Activated CD4-positive, alpha-beta T cell treated with anti-CD3 and anti-CD28 coated beads, Interleukin-2, amount 50 U/mL, for 16 hours (primary cell): ENCODE measurements at places on chromosomes 1 and 21.

DNA sequence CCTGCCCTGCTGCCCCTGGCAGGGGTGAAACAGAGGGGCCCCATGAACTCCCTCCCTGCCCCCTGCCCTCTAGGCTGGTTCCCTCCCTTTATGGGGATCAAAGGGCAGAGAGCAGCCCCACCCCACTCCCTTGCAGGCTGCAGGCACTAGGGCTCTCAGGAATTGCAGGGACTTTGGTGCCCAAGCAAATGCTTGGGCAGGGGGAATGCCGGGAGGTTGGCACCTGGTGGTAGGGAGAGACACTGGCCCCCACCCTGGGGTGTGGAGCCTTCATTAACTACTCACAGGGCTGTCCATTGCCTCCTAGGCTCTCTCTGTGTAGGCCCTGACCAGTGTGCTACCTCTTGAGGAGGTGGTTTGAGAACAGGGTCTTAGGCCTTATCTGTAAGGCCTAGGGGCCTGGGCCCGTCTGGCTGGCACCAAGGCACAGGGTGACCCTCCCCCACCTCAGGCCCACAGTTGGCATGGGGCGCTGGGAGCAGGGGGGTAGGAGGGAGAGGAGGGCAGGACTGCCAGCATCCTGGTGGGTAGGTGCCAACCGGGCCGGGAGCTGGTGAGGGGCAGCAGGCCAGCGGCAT lies 4.7 kb downstream of the ZBTB7B start:
- DNase-seq: no peak

DNA sequence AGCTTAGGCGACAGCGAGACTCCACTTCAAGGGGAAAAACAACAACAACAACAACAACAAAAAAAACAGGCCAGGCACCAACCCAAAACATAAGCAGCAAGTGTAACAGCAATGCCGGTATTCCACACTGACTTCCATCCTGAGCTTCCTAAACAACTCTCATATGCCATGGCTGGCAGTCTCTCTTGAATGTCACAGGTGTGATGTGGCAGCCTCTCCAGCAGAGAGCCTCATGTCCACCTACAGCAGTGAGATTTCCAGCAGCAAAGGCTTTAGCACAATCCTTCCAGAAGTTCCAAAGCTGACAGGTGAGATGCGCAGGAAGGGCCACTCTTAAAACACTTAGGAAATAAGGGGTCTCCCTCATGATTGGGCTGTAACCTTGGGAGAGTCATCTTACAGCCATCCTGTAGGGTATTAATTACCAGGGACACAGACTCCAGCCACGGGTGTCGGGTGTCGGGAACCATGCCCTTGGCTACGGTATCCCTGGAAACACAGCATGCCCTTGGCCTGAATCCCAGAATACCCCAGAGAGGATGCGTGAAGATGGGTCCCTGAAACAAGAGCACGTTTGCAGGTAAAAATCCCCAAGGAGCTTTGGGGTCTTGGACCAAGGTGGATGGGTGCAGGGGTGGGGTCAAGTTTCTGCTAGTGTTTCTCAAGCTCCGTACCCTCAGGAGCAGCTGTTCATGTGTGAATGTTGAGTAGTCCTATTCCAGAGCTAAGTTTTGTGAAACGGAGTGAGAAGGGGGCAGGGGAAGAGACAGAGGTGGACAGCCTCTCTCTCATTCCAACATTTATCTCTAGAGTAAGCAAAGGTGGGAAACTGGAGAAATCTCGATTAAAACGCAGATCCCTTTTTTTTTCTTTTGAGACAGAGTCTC lies 31.4 kb downstream of the CLSTN1 start:
- no peak for DNase-seq

DNA sequence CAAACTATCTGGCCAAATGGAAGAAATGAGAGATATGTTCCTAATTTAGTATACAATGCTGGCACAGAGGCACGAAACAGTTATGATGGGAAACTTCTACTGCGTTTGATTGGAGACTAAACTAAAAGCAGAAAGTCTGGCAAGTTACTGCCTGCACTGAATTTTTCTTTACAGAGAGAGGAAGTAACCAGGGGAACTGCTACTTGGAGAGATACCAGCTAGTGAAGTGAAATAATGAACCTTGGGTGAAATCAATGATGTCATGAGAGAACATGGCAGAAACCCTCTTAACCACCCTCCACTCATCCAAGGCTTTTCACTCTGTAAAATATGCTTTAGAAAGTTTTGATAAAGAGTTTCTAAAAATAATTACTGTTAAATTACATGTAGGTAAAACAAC lies 29.3 kb downstream of the NIBAN1 start:
- DNase-seq: no peak

DNA sequence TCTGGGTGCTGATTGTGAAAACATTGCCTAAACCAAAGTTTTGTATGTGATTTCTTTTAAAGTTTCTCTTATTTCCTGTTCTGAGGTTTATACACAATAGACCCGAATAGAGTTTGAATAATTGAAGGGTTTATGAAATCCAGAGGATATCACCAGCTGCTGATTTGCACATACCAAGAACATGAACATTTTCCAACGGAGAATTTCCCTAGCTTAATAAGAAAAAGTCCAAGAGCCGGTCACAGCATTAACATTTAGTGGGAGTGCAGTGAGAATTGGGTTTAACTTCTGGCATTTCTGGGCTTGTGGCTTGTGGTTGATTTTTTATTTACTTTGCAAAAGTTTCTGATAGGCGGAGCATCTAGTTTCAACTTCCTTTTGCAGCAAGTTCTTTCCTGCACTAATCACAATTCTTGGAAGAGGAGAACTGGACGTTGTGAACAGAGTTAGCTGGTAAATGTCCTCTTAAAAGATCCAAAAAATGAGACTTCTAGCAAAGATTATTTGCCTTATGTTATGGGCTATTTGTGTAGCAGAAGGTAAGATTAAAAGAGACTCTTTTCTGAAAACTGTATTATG lies at the start of gene CFH:
Gene CFH (plus strand): TSS at position 407 of the 579 bp plus-strand sequence. CDS start 75 bp downstream, at position 482.
- peak; percentile 38 for DNase-seq

DNA sequence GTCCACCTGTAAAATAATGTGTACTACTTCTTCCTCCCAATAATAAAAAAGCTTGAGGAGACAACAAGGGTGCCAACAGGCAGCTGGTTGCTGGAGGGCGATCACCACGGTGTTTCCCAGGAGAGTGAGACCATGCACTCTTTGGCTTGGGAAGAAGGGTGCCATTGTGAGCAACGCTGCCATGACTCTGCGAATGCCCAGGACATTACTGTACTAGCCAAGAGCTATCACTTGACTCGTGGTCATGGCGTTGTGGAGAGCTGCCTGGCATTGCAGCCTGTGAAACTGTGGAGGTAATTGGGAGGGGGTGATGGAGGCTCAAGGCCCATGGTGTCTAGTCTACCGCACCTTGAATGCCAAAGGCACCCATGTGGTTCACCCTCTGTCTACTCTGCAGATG lies 14.6 kb upstream of the PRMT2 start:
- no peak for DNase-seq

DNA sequence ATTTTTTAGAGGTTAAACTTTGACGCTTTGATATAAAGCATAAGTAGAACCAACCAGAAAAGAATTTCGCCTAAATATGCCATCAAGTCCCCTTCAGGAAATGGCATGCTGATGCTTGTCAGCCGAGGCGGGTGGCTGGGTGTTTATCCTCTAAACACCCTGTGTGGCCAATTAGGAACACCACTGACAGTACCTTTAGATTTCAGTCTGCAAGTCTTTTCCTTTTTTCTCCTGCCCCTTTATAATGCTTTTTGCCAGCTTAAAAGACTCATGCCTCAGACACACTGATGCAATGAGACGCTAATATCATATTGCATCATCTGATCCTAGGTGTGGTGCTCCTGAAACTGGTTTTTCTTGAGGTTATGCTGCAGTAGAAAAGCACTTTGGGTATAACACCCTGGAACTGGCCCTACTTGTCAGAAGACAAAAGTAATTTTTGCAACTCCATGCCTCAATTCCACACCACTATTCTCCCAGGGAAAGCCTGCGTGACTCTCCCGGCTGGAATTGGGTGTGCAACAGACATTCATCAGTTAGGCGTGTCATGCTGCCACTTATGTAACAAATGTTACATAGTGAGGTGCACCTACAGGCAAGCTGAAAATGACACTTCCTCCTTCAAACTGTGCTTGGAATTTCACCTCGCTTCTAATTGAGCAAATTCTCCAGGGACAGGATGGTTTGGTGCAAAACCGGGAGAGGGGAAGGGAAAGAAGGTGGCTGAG lies 2.0 kb upstream of the RCC2 start:
- DNase-seq: peak; percentile 48

- DNase-seq: no peak
Observed at GRCh38 chr1:24699628-24700027, 45.6 kb upstream of the CLIC4 start.

- no peak for DNase-seq
Observed at GRCh38 chr1:53398576-53399365, 60.4 kb upstream of the DMRTB1 start.

DNA sequence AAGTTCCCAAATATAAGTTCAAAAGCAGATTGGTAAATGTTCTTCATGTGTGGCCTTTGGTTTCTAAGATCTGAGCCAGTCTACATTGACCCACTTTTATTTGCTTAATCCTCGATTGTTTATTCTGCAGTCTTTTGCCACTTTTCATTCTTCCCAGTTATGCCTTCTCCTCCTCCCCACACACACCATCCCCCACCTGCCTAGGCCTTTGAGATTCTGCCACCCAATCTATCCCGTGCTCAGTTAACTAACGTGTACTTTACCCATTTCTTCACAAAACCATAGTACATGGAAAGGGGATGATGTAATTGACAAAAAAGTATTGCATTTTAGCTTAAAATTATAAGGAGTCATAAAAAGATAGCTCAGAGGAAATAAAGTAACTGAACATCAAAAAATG lies 3.7 kb downstream of the CFH start:
- no peak for DNase-seq

DNA sequence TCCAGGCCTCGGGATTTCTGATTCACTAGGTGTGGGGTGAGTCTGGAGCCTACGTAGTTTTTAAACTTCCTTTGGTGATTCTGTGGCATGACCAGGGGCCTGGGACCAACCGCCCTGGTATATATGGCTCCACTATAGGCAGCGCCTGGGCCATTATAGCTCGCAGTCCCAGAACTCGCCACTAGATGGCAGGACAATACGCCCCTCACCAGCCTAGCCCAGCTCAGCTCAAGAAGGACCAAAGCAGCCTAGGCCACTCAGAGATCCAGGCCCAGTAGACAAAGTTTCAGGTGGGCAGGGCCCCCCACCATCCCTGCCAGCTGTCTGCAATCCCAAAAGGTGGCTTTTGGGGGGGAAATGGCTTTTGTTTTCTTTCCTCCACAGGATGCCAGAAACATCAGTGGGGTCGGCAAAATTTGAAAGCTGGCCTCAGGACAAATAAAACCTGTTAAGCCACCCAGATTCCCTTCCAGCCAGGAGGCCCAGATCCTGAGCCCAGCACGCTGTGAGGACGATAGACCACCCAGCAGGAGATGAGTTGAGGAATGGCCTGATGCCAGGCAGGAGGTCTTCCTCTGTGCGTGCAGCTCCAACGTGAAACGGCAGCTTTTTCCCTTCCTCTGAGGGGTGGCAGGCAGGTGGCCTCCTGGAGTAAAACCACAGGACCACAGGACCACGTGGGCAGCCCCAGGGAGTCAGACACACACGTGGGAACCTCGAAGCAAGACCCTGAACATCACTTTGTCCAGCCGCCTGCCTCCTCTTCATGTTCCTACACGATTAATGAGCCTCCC lies 24.8 kb upstream of the TMEM51 start:
- DNase-seq: peak; percentile 74

- no peak for DNase-seq
Observed at GRCh38 chr1:20099533-20099932, 19.8 kb downstream of the PLA2G2D start.
